Activated CD4-positive, alpha-beta memory T cell treated with anti-CD3 and anti-CD28 coated beads, Interleukin-2, amount 10 ng/mL, durations not matched to agents 7 days and 5 days (primary cell): ENCODE measurements at places on chromosomes 7 and 10. TPM values are rescaled to one million over a fixed set of nuclear protein-coding genes. Genes with fewer than 3 reads are reported as not detected.

PSD gene
- total RNA-seq: 1.4 TPM

SFTPA2 gene
- not detected for total RNA-seq

EPHA1 gene
- 1.1 TPM for total RNA-seq

DLX6 gene
- total RNA-seq: not detected

POLR1F gene
- 17.0 TPM for total RNA-seq

DNA sequence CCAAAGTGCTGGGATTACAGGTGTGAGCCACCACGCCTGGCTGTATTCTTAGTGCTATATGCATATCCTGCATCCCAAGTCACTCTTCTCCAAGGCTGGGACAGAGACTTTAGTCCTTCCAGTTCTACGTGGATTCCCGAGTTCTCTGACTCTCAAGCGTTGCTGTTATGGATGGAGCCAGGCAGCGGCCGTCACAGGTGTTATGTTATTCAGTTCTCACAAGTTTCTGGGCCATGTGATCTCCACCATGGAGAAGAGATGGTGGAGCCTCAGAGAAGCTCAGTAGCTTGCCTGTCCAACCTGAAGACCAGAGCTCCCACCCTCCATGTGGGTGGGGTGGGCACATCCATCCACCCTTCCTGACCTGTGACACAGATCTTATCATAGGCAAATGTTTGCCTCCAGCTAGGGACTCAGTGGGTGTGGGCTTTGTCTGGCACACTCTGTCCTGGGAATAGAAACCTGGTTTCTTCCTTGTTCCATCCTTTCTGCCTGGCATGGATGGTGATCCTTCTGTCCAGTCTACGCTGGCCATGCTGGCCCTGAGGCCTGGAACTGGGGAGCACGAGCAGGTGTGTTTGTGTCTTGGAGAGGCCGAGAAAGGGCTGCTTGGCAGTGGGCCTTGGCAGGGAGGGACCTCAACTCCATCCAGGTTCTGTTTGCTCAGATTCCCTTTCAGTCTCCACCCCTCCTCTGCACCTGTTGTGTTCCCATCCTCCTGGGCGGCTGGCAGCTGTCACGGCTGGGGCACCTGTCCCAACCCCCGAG is 55.3 kb downstream of the NEURL1 start:
- H3K4me3 ChIP-seq: no peak overlapping the region
- H3K27me3 ChIP-seq: peaks cover 6% of the 10 kb centered on the region
- no peak overlapping the region for H3K27ac ChIP-seq
- no peak for DNase-seq
- H3K4me1 ChIP-seq: peaks cover 2% of the 10 kb centered on the region

GRCh38 chr10:23158370-23158769 is 33.7 kb upstream of the PTF1A start:
- peak; percentile 42 for DNase-seq
- H3K27me3 ChIP-seq: peaks cover 19% of the 10 kb centered on the region
- no peaks in the 10 kb centered on the region for H3K36me3 ChIP-seq

DNA sequence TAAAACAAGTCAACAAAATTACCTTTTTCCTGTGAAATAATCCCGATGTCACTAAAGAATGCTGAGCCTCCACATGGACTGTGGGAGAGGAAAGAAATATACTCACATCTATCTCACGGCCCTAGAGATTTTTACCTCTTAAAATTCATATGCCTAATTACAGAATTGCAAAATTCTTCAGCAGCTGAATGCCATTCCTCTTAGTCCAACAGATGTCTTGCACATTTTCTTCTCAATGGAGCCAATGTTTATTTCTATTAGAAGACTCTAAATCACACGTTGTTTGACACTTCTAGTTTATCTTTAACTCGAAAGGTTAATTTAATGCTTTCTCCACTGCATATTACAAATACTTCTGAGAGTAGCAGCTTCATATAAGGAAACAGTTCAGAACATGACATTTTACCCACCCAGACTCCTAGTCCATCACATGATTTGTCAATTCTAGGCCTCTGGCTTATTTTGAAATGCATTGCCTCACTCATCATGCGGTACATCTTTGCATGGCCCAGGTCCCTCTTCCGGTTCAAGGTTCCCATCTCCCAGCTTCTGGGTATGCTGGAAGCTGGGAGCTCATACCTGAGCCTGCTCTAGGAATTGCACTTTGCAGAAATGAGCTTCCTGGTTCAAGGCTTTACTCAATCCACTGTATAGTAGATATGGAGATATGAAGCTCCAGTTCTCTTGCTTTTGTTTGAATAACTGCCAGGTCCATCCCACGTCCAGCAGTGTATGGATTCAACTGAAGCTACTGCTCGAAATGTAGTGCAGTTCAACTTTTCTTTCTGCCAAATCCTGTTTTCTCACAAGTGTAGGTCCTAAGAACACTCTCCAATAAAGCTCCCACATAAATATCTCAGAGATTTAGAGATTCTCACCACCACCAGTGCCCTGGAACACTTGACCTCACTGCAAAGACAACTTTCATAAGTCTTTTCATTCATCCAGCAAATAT is 306.2 kb downstream of the GPR37 start:
- H3K27ac ChIP-seq: no peak overlapping the region
- H3K4me3 ChIP-seq: no peak overlapping the region
- no peak for DNase-seq
- no peaks in the 10 kb centered on the region for H3K4me1 ChIP-seq
- H3K27me3 ChIP-seq: no peaks in the 10 kb centered on the region
- no peaks in the 10 kb centered on the region for H3K36me3 ChIP-seq

DNA sequence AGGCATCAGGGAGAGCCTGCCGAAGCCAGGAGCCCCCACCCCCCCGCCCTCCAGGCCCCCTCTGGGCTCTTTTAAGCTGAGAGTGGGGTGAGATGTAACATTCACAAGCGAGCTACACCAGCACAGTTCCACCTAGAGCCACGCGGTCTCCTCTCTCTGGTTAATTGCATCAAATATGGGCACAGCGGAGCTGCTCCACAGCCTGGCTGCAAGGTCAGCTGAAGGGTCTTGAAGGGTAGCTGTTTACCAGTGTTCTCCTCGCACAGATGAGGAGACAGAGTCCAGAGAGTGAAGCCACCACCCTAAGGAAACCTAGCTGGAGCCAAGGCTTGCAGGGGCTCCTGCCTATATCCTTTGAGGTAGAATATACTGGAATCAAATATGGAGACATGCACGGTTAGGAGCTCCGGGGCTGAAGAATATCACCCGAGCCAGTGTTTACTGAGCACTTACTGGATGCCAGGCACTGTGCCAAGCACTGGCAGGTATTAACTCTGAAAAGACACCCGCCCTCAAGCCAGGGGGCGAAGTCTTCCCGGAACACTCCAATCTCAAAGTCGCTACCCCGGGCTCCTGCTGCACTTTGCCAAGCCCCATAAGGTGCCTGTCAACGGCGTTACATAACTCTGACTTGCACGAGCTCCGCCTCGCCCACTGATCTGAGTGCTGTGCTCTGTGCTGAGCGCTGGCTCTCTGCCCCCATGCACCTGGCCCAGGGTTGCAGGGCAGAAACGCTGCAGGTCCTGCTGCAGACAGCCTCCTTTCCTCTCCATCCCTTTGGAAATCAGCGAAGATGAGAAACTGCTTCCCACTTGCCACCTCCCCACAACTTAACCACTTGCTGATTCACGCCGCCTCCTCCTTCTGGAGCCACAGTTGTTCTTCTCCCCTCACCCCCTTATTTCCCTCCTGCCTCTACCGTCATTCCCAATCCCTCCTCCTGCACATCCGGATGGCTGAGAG is 5.4 kb downstream of the CHST15 start:
- H3K27me3 ChIP-seq: peaks cover 38% of the 10 kb centered on the region
- no peak overlapping the region for H3K4me3 ChIP-seq
- H3K4me1 ChIP-seq: peaks cover 1% of the 10 kb centered on the region
- no peaks in the 10 kb centered on the region for H3K36me3 ChIP-seq
- no peak for DNase-seq

DNA sequence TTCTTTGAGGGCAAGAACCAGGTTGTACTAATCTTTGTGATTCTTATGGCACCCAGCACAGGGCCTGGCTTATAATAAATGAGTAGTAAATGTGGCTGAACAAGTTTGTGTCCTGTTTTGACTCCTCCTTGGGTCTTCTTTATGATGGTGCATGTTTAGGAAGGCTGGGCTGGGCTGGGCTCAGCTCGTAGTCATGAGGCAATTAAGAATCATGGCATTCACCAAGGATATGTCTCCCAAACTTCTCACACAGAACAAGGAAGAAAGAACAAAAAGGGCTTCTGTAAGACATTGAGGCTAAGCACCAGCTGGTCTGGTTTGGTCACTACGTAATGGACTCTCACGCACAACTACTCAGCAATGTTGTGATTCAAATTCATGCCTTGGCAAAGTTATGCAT is 30.5 kb upstream of the YAE1 start:
- DNase-seq: no peak
- no peaks in the 10 kb centered on the region for H3K36me3 ChIP-seq
- H3K27ac ChIP-seq: no peak overlapping the region
